ENCODE measurements at places on chromosomes 12 and 14. TPM values are rescaled to one million over a fixed set of nuclear protein-coding genes. Genes with fewer than 3 reads are reported as not detected.
A peak's percentile ranks its signal among the peaks of the same experiment; 100 is the strongest.

The ST8SIA1 gene
- 1.7 TPM for total RNA-seq

DNA sequence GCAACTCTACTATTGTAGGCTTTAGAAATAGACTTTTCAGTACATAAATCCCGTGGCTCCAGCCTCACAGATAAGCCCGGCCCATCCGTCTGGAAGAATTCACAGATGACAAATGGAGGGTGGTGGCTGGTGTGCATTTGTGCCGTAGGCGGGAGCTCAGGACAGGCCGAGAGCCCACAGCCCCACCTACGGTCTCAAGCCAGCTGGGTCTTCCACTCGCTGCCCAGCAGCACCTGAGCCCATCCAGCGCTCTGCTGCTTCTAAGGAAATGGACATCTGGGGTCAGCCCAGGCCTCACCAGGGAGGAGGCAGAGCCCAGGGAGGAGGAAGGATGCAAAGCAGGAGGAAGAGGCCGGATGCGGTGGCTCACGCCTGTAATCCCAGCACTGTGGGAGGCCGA is 72.8 kb downstream of the KIF26A start:
- no peak for DNase-seq

GRCh38 chr12:106246891-106247673 is 738 bp downstream of the CKAP4 start:
- peak; percentile 81 for DNase-seq

- no peak for DNase-seq
These were observed 31.5 kb downstream of the SCN8A start for GRCh38 chr12:51622564-51622963.

- DNase-seq = no peak
These were observed at the start of gene TC2N for GRCh38 chr14:91867316-91867988. Gene TC2N (minus strand): TSS chr14:91867536. CDS start chr14:91813769, 53,767 bp downstream.

- DNase-seq = peak; percentile 70
These were observed 2.2 kb downstream of the DACT1 start for GRCh38 chr14:58639842-58640484.

GRCh38 chr12:116058574-116058973 is 218.9 kb downstream of the MED13L start:
- DNase-seq = no peak

- peak; percentile 38 for DNase-seq
These were observed 269.3 kb downstream of the DAD1 start for GRCh38 chr14:22319526-22320361.

DNA sequence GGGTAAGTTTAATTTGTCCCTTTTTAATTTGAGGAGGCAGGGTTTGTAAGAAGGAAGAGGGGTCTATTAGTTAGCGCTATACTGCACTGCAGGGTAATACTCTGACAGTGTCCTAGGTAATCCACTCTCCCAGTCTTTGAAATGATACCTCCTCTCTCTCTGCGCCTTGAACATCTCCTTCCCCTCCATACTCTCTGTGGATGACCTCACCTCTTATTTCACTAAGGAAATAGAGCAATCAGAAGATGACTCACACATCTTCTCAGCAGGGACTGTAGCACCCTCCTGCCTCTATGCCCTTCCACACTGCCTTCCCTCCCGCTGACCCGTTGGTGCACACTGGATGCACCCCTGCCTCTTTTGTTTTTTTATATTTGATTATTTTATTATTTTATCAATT is 94.2 kb downstream of the GRIP1 start:
- no peak for DNase-seq

DNA sequence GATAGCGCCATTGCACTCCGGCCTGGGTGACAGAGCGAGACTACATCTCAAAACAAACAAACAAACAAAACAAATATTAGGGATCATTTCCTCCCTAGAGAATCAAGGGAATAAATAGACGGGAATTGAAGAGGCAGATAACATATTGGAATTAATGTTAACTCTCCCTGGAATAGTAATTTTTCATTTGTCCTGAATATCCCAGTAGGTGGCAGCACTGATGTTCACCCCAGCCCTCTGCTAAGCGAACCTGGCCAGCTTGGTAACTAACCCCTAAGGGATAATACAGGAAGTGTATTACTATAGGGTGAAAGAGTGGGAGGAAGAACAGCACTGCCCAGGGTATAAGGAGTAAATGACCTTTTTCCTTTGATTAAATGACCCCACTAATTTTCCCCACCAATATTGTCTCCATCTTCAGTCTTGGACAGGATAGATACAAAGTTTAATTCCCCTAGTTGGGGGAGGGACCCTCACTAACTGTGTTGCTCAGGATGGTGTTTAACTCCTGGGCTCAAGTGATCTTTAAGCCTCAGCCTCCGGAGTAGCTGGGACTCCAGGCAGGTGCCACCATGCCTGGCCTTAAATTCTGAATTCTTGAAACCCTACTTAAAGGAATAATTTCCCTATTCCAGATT is 40.5 kb downstream of the SLC2A14 start:
- DNase-seq = peak; percentile 77

DNA sequence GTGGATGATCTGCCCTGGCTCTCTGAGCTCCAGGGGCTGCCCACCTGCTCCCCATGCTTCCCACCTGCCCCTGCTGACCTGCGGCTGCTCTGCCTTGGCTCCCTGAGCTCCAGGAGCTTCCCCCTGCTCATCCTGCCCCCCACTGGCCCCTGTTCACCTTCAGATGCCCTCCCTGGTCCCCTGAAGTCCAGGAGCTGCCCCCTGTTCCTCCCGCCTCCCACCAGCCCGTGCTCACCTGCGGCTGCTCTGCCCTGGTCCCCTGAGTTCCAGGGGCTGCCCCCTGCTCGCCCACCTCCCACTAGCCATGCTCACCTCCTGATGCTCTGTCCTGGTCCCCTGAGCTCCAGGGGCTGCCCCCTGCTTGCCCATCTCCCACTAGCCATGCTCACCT is 219.7 kb downstream of the TMEM121 start:
- DNase-seq = no peak

- peak; percentile 47 for DNase-seq
These were observed 24.5 kb upstream of the ULK1 start for GRCh38 chr12:131869871-131870418.

The TAS2R13 gene
- total RNA-seq = not detected

DNA sequence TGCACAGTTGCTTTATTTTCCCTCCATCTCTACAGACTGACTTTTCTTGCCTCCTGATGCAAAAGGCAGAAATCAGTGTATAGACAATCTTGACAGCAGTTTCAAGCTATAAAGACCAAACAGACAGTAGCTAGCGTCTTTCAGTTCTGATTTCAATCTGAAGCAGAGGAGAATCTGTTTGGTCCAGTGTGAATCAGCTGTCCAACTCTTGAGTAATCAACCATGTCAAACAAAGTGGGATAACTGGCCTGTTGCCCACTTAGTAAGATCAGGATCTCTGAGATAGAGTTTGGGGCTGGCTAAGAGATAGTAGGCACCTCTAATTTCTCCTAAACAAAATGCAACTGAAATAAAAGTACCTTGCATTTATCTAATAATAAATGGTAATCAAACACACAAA is 797.4 kb upstream of the FBXO33 start:
- DNase-seq = no peak

DNA sequence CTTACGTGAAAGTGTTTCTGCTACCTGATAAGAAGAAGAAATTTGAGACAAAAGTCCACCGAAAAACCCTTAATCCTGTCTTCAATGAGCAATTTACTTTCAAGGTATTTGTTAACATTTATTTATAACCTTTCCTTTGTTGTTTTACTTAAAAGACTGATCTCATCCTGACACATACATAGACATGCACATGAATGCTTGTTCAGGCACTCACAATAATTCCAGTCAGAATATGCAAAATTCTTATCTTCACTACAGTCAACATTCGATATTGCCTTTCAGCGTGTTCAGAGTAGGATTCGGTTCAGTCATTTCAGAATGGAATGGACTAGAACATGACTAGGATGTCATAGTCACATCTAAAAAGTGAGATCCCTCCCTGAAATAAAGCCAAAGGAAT is 394.6 kb downstream of the PAWR start:
- no peak for DNase-seq

- DNase-seq = peak; percentile 36
These were observed 45.3 kb upstream of the ESRRB start for GRCh38 chr14:76330411-76331327.
